Retinal pigment epithelial cell (primary cell): ENCODE measurements at places on chromosomes 13 and 19.
A peak's percentile ranks its signal among the peaks of the same experiment; 100 is the strongest.

- DNase-seq: no peak
Observed at GRCh38 chr13:109776575-109776974, 9.8 kb downstream of the IRS2 start.

DNA sequence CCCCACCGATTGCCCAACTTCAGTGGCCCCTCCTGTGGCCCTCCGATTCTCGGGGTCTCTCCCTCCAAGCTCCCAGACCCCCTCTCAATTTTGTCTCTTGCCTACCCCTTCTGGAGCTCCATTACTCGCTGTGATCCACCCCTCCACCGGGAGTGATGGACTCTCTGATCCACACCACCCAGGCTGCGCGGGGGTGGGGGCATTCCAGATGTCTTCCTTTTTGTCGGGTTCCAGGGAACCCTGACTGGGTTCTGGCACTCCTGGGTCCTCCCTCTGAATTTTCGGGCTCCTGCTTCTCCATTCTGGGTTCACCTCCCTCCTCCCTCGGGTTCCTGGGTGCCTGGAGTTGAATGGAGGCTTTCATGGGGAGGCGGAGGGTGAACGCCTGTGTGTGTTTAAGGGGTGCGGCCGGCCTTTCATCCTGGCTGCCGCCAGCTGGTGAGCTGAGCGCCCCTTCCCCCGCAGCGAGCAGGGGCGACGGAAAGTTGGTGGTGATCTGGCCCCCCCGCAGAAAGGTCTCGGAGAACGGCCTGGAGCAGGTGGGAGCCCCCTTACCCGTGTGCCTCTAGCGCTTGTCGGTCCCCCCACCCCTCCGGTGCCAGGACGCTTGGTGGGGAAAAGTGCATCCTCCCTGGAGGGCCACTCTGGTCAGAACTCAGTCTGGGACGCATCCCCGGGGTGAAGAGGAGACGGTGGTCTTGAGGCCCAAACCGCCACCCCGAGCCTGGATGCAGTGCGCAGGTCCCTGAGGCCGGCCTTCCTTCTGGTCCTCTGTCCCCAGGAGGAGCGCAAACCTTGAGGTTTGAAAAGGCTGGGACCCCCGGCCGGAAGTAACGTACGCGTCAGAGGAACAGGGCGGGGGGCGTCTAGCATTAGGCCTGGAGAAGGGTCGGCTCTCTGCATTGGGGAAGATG is 1.6 kb downstream of the MISP3 start:
- DNase-seq: no peak

GRCh38 chr19:2867025-2867991 is at the start of gene ZNF556:
ZNF556 (plus strand) TSS chr19:2867335; CDS start chr19:2867422, 87 bp downstream.
- no peak for DNase-seq

DNA sequence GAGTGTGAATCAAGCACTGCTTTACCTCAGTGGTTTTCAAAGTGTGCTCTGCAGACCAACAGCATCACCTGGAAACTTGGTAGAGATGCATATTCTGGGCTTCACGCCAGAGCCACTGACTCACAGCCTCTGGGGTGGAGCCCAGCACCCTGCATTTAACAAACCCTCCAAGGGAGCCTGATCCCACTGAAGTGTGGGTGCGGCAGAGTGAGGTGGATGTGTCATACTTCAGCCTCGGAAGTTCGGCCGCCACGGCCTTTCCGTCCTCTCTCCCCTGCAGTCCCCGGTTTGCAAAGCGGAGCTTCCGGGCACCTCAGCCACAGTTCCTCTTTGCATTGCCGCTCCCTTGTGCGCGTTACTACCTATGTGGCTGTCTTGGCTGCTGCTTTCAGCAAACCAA is 33.3 kb upstream of the MICU2 start:
- DNase-seq: peak; percentile 36

- DNase-seq: no peak
Observed at GRCh38 chr13:95822303-95822702, 145.4 kb downstream of the DNAJC3 start.

DNA sequence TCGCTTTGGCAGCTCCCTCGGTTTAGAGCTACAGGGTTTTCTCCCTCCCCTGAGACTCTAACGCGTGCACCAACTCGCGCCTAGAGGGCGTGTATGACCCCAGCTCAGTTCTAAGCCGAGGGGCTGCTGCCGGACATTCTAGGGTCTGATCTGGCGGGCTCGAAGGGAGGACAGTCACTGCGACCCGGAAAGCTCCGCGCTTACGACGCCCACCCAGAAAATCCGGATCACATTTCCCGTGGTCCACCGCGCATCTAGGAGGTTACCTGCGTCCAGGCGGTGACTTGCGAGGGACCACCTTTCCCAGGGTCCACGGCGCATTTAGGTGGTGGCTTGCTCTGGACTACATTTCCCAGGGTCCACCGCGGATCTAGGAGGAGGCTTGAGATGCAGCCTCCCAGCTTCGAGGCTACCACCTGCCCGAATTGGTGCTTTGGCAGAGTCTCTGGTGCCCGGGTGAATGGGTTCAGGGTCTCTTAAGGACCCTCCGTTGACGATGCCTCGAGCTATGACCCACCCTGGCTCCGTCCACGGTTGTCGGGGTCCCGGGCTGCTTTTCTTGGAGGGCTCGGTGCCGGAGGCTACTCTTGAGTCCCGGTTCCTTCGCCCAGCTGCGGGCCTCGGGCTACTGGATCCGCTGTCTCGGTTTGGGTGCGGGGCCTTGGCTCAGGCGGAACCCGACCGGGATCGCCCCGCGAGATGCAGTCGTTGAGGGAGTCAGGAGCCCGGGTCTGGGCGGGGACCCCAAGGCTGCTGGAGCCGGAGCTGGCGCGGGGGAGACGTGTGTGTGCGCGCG is 30.5 kb downstream of the ZNF146 start:
- no peak for DNase-seq

- no peak for DNase-seq
Observed at GRCh38 chr13:36332986-36333385, 13.2 kb downstream of the SPART start.

DNA sequence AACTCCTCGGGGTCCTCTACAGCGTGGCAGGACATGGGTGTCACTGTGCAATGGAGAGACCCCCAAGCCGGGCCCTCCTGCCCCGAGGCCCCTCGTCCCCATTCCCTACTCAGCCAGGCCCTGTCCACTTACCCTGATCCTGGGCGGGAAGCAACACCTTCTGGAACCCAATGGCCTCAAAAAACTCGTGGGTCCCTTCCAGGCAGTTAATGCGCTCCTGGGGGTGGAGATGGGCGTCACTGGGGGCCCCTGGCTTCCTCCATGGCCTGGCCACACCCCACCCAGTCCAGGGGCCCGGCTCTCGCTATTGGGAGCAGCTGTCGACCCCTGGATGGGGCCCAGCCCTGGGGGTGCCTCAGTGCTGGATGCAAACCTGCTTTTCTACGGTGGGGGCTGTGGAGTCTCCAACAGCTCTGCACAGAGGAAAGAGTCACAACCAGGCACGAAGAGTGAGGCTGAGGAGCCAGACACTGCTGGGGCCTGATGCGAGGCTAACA is 10.8 kb downstream of the UBXN6 start:
- no peak for DNase-seq

GRCh38 chr19:33304760-33305647 is 2.7 kb upstream of the CEBPA start:
- no peak for DNase-seq

DNA sequence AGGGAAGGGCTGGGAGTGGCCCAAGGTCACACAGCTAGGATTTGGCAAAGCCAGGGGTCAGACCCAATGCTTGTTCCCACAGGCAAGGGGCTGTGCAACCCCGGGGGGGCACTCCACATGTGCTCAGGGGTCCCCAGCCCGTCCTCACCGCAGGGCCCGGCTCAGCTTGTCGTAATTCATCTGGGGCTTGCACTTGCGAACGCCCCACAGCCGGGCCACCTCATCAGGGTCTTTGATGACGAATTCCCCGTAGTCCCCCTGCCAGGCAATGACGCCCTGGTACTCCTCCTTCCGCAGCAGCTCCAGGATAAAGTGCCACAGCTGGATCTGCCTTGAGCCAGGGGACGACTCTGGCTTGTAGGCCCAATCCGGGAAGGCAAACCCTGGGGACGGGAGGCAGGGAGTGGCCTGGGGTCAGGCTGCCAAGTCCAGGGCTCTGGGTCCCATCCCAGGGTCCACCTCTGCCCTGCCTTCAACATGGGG is 4.7 kb downstream of the ERF start:
- no peak for DNase-seq

GRCh38 chr19:2922987-2923386 is 21.8 kb downstream of the ZNF77 start:
- no peak for DNase-seq

DNA sequence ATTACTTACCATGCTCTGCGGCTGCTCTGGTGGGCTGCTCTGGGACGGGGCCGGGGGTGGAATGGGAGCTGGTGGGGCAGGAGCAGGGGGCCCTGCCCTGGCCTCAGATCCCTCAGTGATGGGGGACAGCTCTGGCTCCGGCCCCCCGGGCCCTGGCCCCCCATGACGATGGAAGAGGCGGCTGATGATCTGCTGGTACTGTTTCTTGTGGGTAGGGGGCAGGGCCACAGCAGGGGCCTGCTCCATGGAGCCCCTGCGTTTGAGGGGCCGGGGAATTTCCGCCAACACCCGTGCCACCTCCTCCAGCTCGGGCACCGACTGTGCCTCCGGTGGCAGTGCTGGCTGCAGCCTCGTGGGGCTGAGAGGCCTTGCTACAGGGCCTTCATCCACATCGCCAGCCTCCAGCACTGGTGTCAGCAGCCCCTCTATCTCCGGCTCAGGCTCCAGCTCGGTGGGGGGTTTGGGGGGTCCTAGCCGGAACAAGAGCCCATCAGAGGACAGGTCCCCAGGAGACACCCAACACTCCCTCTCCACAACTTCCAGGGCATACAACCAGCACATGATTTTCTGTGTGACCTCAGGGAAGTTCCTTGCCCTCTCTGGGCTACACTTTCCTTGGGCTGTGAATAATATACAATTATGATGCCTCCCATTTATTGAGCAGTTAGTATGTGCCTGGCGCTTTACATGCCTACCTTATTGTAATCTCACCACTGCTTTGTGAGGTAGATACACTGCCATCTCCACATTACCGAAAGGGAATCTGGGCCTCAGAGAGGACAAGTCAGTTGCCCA is 12.8 kb downstream of the PPP1R13L start:
- no peak for DNase-seq

GRCh38 chr13:21913010-21913409 is 242.1 kb downstream of the FGF9 start:
- no peak for DNase-seq

- no peak for DNase-seq
Observed at GRCh38 chr13:20157151-20157796, 3.6 kb downstream of the GJA3 start.

GRCh38 chr13:27182844-27183497 is 11.4 kb upstream of the USP12 start:
- no peak for DNase-seq

GRCh38 chr13:112961457-112962369 is 7.3 kb upstream of the MCF2L start:
- no peak for DNase-seq

- no peak for DNase-seq
Observed at GRCh38 chr13:84959818-84960217, 839.4 kb downstream of the SLITRK6 start.

GRCh38 chr13:58254943-58255342 is 623.4 kb downstream of the PCDH17 start:
- no peak for DNase-seq

GRCh38 chr13:40992678-40993518 is 26.2 kb downstream of the ELF1 start:
- DNase-seq: no peak

DNA sequence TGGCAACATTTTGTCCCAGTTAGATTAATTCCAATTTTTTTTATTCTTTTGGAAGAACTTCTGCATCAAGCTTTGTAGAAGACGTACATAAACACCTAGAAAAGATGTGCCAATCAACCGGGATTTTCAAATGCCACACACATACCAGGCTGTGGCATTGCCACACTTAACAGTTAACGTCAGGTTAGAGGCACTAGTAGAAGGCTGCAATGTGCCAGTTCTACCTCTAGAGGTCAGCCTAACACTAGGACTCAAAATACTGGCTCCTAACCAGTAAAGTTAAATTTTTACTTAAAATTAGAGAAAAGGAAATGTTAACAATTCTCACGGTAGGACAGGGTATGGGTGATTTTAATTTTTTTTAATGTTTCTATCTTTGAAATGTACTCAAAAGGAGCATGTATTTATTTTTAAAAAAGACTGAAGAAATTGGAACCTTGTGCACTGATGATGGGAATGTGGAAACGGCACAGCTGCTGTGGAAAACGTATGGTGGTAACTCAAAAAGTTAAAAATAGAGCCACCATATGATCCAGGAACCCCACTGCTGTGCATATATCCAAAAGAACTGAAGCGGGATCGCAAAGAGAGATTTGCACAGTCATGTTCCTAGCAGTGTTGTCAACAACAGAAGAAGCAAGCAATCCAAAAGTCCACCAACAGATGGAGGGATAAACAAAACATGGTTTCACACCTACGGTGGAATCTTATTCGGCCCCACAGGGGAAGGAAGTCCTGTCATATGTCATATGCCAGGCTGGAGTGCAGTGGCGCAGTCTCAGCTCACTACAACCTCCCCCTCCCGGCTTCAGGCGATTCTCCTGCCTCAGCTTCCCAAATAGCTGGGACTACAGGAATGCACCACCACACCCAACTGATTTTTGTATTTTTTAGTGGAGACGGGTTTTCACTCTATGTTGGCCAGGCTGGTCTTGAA is 30.3 kb downstream of the CRYL1 start:
- peak; percentile 19 for DNase-seq

DNA sequence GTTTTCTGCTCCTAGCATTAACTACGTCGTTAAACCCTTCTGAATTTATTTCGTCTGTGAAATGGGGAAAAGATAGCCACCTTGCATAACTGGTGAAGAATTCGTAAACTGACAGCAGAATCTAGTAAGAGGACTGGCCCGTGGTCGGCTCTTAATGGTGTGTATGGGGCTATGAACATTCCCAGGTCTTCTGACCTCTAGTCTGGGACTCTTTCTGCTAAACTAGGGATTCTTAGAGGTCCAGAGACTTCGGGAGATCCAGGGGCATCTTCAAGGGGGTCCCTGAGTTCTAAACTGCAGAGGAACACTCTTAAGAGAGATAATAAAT is 231.1 kb upstream of the SERP2 start:
- DNase-seq: no peak

DNA sequence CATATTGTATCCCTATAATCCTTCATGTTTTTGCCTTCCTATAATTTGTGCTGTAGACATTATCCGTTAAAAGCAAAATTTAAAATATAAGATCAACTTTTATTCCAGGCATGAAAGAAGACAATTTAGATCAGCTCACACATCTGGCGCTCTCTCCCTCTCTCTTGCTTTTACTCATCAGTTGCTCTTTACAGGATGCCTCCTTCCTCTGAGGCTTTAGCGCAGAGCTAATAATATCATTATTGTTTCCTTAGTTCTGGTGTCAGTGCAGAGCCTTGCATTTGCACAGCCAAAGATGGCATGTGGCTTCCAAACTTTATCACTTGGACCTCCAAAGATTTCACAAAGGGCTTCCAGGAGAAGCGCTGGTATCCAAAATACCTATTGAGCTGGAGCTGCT is 295.1 kb downstream of the FGF9 start:
- no peak for DNase-seq

DNA sequence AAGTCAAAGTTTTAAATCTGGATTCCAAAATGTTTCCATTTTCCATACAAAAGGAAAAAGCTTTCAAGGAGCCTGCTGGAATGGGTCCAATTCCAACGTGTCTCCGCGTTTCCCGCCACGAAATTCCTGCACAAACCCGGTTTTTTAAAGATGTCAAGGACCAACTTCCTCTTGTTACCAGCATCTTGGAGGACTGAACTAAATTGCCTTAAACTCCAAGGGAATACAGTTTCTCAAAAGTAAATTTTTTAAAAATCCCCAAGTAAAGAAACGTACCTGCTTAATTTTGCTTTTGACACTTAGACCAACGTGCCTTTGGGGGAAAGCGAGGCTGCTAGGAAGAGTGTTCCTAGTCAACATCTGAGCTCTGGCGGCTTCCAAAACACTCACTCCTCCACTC is 12.3 kb upstream of the SOX1 start:
- DNase-seq: no peak

- DNase-seq: no peak
Observed at GRCh38 chr19:4589579-4590410, 30.3 kb upstream of the SEMA6B start.
